Neuronal stem cell (in vitro differentiated cells): ENCODE measurements at places on chromosomes 6 and 20.

DNA sequence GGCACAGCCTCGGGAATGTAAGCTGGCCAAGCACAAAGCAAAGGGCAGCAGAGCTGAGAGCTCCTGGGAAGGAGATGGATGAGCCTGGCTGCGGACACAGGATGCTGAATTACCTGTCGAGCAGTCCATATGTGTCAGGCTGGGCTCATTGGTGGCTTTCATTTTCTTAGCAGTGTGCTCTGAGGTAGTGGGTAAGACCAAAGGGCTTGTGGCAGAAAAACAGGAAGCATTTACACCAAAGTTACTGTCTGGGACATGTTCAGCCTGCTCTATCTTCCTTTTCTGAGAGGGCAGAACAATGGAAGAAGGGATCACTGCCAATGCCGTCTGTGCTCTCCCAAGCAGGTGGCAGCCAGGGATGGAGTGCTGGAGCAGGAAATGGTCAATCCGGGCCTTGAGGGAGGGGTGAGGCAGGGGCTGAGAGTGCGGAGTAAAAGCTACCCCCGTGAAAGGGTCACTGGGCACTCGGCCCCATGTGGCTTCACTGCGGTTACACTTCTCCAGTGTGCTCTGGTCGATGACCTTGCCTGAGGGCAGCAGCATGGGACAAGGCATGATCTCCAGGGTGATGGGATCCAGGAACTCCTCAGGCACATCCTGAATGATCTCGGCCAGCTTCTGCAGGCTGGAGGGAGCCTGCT is 36.9 kb upstream of the AVP start:
- DNase-seq: no peak

GRCh38 chr6:155066361-155066760 is 71.2 kb downstream of the TIAM2 start:
- DNase-seq: no peak

DNA sequence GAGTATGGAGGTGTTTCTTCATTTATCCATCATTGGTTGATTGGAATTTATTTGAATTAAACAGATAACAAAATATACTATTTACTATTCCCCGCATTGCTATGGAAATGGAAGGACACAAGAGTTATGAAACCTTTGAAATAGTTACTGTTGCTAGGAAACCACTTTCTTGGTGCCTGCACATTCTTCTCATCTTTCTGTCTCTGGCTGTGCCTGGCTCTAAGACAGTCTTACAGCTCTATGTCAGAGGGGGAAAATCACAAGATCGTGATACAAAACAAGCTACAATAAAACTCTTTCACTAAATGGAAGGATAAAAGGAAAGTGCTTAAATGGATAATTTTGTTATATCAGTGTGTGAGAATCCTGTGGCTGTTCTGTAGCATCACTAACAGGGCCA is 453.0 kb downstream of the LMBRD1 start:
- DNase-seq: no peak

DNA sequence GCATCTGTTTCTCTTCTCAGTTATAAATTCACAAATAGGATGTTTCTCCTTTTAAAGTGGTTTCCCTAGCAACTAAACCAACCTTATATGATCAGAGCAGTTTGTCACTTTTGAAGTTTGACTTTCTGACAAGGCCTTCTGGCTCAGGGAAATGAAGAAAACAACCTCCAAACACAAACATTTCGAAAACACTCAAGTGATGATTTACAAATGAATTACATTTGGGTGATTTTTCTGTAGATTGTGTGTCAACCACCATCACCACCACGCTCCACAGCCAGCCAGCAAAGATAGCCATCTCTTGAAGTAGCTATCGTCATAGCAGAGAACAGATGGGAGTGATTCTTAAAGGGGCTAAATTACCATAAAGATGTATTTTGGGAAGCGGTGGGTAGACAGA is 16.5 kb upstream of the MLIP start:
- no peak for DNase-seq

- DNase-seq: no peak
Observed at GRCh38 chr20:45254383-45255262, at the start of gene SLPI. TSS of gene SLPI (minus strand) at chr20:45254564. CDS start at chr20:45254543, 21 bp downstream.

DNA sequence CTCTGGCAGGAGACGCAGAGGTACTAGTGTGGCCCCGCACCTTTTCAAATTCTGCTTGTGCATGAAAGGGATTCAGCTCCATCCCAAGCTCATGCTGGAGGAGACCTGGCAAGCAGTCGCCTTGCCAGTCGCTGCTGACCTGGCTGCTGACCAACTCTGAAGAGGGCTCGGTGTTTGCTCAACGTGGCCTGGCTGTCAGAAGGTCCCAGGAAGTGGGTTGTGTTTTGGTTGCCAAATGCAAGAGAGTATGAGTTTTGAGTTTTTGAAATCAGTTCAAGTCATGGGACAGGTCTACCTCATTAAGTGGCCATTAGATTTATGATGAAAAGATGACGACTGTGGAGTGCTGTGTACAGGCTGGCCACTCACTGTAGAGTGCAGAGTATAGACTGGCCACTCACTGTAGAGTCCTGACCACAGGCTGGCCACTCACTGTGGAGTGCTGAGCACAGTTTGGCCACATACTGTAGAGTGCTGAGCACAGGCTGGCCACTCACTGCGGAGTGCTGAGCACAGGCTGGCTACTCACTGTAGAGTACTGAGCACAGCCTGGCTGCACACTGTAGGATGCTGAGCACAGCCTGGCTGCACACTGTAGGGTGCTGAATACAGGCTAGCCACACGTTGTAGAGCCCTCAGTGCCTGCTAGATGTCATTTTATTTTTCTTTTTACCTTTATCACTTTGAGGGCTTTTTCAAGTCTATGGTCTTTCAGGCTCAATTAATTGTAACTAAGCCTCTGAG is 193.9 kb downstream of the ZNF217 start:
- DNase-seq: no peak

DNA sequence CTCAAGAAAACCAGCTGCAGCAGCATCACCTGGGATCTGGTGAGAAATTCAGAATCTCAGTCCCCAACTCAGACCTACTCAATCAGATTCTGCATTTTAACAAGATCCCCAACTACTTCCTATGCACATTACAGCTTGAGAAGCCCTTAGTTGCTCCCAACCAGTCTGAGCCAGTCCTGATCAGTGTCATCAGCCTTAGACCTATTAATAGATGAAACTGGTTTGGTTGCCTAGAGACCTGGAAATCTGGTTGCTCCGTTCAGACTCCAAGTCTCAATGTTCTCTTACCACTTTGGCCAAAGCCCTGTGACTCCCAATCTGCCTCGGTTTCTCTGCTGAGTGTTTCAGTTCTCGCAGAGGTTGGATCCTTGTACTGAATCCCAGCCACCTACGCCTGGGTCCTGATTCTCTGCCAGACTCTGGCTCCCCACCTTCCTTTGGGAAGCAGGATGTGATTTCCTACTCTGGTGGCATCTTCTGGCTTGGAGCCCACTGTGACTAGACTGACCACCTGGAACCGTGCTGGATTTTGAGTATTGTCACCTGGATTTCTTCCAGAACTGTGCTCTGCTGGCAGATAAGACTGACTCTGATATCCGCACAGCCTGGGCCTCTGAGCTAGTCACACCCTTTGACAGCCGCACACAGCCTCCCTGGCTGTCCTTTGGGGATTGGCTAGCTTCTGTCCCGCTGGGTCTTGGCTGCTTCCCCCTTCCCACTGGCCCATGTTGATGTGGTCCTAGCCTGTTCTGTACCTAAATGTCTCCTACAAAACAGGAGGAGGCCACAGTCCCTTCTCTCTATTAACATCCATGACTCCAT is 20.3 kb upstream of the ATXN1 start:
- no peak for DNase-seq

- DNase-seq: no peak
Observed at GRCh38 chr6:136031982-136032381, 180.5 kb downstream of the PDE7B start.

DNA sequence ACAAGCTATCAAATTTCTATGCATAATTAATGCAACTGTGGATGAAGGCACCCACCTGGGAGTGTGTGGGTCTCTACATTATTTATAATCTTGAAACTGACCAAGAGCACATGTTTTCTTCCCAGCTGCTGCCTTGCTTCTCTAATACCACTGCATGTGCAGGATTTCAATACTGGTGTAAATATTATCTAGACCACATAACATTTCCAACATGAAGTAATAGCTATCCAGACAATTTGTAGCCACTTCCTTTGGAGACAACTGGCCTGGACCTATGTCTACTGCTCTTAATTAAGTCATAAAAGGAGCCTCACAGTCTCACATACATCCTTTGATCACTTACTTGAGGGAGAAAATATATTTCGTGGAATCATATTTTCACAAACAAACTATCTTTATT is 180.7 kb downstream of the HIVEP2 start:
- no peak for DNase-seq

GRCh38 chr6:16243055-16243454 is 4.7 kb downstream of the GMPR start:
- DNase-seq: no peak

DNA sequence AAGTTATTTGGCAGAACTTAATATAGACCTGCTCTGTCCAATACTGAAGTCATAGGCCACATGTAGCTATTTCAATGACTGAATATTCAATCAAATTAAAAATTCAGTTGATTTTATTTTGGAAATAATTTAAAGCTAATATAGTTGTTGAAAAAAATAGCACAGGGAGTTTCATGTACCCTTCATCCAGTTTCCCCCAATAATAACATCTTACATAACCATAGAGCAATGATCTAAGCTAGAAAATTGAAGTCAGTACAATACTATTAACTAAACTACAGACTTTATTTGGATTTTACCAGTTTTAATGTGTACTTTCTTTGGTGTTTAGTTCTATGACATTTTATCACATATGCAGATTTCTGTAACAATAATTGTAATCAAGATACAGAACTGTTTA is 212.2 kb upstream of the HDDC2 start:
- DNase-seq: no peak

GRCh38 chr20:46981184-46981583 is 86.5 kb downstream of the EYA2 start:
- no peak for DNase-seq

GRCh38 chr6:165846123-165846966 is 183.3 kb upstream of the PDE10A start:
- DNase-seq: no peak

- no peak for DNase-seq
Observed at GRCh38 chr6:25007269-25007699, 71.5 kb upstream of the RIPOR2 start.

DNA sequence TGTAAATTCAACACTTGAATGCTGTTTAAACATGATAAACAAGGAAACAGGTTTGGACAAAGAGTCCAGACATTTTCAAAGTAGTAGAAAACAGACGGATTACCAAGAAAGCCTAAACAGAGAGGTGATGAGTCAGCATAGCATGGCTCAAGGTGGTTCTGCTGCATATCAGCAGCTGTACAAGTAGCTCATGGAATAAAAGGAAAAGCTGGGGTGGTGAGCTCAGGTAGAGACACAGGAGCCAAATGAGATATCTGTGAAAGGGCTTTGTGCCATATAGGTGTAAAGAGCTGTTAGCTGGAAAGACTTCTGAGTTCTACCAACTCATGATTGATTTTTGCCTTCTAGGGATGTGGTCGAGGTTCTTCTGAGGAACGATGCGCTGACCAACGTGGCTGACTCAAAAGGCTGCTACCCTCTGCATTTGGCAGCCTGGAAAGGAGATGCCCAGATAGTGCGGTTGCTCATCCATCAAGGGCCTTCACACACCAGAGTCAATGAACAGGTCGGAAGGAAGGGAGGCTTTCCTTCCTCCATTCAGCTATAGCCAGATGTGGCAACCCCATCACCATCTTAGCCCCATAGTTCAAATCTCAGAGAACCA is 80.7 kb downstream of the ANKS1A start:
- no peak for DNase-seq

DNA sequence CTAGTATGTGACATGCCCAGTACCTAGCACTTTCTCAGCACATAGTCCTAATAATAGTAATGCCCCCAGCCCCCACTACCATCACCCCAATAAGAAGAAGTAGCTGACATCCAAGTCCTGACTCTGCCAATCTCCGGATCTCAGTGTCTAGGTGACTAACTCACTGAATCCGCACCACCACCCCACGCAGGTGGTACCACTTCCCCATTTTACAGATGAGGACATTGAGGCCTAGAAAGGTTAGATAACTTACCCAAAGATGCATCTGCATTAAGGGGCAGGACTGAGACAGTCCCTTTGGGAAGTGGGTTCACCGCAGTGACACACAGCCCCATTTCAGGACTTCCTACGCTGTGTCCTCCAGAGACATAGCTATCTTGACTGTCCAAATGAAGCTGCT is 241.2 kb downstream of the TFAP2C start:
- DNase-seq: no peak

GRCh38 chr20:11173916-11174315 is 500.1 kb upstream of the JAG1 start:
- no peak for DNase-seq

- DNase-seq: no peak
Observed at GRCh38 chr6:158897236-158897635, 78.1 kb upstream of the EZR start.

- DNase-seq: no peak
Observed at GRCh38 chr6:42784717-42785498, 3.1 kb downstream of the BICRAL start.

GRCh38 chr6:164195942-164196281 is 781.4 kb downstream of the QKI start:
- DNase-seq: no peak

DNA sequence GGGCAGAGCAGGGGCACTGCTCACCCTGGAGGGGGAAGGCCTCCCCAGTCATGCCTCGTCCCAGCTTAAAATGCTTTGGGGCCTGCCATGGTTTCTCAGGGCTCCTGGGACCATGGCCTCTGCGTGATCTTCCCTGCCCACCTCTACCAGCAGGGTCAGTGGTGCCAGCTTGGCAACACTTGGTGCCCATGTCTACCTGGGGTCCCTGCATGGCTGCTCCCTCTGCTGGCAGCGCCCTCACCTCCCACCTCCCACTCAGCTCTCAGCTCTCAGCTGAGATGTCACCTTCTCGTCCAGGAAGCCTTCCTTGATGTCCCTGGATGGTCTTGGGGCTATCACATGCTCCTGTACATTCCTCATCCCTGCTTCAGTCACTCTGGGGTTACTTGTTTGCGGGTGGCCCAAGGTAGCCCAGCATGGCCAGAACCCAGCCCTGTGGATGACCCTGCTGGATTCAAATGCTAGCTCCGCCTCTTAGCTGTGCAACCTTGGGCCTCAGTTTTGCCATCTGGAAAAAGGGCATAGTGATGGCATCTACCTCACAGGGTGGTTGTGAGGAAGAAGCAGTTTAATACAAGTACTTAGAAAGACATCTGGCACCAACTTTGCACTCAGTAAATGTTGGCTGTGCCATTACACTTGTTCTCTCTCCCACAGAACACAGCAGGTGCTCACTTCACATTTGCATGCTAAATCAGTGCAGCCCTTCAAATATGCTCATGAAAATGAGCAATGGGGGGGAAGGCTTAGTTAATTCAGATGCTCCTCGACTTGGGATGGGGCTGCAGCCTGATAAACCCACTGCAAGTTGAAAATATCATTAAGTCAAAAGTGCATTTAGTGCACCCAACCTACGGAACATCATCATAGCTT is 53.5 kb upstream of the PTPN1 start:
- no peak for DNase-seq

- no peak for DNase-seq
Observed at GRCh38 chr6:50717734-50718457, 4.6 kb downstream of the TFAP2D start.

- peak; percentile 17 for DNase-seq
Observed at GRCh38 chr6:1424306-1424927, 35.0 kb downstream of the FOXF2 start.
